ENCODE measurements at places on chromosomes 1 and 21.

DNA sequence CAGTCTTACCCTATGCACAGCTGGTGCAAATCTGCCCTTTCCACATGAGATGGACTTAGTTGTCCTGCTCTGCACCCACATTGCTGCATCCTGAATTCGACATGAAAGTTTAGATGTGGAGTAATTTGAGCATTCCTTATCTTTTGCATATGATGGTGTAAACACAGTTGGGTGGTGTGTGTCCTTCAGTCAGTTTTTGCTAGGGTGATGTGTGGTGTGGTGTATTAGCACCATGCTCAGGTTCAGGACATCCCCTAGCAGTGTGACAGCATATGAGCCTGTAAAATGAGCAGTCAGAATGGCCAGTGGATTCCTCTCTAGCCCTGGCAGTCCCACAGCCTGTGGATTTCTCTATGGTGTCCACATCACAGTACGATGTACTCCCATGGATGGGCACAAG lies 42.6 kb upstream of the CD101 start:
- DNase-seq = no peak

DNA sequence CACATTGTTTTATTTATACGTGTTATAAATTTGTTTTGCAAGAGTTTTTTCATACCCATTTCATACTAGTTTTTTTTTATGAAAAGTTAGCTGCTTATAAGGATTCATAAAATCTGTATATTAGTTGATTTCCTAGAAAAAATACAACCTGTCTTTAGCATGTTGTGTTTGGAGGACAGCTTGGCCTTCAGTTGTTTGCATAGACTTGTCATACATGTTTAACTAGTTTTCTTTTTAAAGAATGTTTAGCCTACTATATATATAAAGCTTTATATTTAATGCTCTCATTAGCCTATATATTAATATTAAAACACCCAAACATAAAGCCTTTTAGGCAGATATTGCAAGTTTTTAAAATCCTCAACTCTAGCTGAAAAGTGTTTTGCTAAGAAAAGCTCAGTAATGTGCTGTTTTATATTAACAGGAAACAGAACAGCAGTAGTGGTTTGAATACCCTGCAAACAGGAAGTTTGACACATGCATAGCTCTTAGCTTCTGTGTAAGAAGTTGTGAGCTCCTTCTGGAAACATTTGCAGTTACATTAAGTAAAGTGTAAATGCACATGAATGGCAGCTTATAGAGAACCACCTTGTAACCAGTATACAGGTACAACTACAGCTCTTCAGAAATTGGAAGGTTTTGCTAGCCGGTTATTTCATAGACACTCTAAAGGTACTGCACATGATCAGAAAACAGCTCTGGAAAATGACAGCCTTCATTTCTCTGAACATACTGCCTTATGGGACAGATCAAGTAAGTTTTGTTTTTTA lies at the start of gene PRKACB:
Gene PRKACB (plus strand): TSS at position 476 of the 770 bp plus-strand sequence. CDS start 91 bp downstream, at position 567.
- DNase-seq = no peak

GRCh38 chr1:31072304-31072746 lies 6.8 kb upstream of the PUM1 start:
- no peak for DNase-seq

DNA sequence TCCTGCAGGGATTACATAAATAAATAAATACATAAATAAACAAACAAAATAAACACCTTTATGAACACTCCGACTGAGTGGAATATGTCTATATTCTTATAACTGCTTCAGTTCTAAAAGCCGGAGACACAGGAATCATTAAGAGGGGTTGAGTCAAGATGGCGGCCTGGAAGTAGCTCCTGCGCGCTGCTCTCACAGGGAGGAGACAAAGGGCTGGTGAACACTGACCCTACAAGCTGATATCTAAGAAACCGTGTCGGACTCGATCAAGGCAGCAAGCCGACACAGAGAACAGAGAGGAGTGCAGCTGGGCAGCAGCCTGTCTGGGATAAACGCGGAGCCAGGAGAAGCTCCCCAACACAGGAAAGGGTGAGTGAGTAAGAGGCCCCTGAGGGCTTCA lies 1098.6 kb upstream of the NCAM2 start:
- DNase-seq = no peak

DNA sequence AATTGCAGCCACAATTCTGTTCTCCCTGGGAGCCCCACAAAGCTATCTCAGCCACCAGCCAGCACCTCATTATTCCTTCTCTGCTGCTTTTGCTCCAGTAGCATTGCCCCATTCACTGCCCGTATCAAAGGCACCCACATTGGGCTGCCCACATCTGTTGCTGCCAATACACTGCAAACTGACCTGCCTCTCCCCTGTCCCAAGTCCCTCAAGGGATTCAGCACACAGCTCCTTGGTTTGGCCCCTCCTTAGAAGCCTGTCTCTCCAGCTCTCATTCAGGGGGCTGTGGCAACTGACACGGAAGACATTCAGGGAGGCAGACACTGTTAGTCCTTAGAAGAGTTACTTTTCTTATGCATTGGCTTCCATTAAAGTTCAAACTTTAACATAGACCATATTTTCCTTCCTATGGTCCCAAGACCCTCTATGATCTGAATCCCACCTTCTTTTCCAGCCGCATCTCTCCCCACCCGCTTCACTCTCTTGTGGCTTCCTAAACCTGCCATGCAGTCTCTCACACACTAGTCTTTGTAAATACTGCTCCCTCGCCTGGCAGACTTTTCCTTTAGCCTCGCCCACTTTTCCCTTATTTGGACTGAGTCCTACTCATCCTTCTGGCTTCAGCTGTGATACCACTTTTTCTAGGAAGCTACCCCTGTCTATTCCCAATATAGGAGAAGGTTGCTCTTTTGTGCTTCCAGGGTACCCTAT lies 19.3 kb upstream of the KLHDC8A start:
- DNase-seq = no peak

DNA sequence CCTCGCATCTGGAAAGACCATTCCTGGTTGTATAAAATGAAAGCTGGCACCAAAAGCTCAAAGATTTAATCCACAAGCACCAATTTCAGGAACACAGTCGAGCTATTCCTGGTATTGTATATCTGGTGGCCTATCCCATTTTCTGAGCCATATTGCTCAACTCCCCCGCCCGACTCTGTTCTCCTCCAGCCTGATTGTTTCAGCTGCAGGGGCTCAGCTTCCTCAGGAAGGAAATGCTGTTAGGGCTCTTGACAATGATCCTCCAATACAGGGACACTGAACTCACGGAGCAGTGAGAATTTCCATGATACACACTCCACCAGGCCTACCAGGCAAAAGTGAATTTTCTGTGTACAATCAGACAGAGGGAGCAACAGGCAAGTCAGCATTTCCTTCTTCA lies 16.9 kb upstream of the TDRD10 start:
- DNase-seq = no peak

- no peak for DNase-seq
These were observed 196.5 kb downstream of the DYRK1A start for GRCh38 chr21:37562920-37563640.

GRCh38 chr21:33854604-33855003 lies 61.0 kb downstream of the ATP5PO start:
- DNase-seq = no peak

- no peak for DNase-seq
These were observed 22.1 kb downstream of the TCEA3 start for GRCh38 chr1:23402286-23403037.

- DNase-seq = peak; percentile 86
These were observed at the start of gene C1orf56 for GRCh38 chr1:151047591-151047924. Gene C1orf56 (plus strand): TSS chr1:151047751. CDS start chr1:151047848, 97 bp downstream.

GRCh38 chr1:82215056-82215852 lies 414.5 kb downstream of the ADGRL2 start:
- DNase-seq = no peak

GRCh38 chr1:30778154-30778978 lies 20.8 kb upstream of the LAPTM5 start:
- no peak for DNase-seq

GRCh38 chr1:43448955-43449707 lies 4.6 kb downstream of the HYI start:
- peak; percentile 48 for DNase-seq

DNA sequence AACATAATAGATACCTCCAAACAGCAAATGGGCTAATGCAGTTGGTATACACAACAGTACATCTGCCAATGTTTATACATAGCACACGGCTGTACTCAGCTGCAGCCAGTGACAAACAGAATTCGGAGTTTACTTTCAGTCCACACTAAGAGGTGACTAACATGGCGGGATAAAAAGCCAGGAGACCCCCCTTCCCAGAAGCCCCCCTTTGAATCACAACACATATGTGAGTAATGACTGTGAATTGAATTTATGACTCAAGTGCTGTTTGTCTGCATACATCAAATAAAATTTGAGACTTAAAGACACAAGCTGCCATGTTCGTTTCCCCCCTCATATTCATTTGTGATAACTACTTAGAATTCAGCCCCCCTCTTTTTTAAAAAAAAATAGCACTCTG lies 113.2 kb downstream of the RUNX1 start:
- DNase-seq = no peak

DNA sequence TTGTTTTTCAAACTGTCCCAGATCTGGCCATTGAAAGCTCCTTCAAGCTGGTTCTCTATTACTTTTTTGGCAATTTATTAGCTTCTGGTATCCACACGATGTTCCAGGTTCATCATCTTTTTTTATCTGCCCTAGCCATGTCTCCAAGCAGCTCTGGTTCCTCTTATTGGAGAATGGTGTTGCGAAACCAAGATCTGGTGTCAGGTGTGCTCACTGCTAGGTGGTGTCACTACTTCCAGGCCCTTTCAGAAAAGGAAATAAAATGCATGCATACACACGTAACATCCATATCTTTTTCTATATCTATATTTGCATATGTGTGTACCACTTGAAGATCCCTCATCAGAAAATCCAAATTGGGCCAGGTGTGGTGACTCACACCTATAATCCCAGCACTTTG lies 53.3 kb downstream of the GATAD2B start:
- DNase-seq = no peak

GRCh38 chr21:28636752-28637691 lies 355.7 kb downstream of the LTN1 start:
- no peak for DNase-seq

- DNase-seq = no peak
These were observed 19.7 kb upstream of the ATP6V1G3 start for GRCh38 chr1:198560161-198560560.

DNA sequence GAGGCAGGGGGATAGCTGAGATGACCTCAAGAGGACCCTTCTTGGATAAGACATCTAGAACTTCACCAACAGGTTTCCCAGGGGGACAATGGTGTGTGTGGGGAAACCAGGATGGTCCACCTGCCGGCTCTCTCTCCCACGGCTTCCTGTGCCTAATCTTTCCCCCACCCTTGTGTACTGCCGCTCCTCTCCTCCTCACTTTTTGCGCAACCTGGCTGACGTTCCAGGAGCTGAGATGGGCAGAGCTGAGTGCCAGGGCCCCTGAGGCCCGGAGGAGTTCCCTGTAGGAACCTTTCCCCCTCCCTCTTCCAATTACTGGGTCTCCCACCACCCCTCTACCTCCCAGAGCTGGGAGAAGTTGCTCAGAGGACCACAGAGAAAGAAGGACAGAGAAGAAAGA lies 6.9 kb downstream of the SLC26A9 start:
- no peak for DNase-seq

GRCh38 chr1:87464022-87464490 lies 135.4 kb downstream of the LMO4 start:
- no peak for DNase-seq

- no peak for DNase-seq
These were observed 4.0 kb downstream of the WDR26 start for GRCh38 chr1:224430511-224431113.

GRCh38 chr1:72023063-72023930 lies 259.0 kb downstream of the NEGR1 start:
- no peak for DNase-seq

GRCh38 chr1:228307218-228308023 lies 99.2 kb downstream of the TRIM11 start:
- no peak for DNase-seq

- DNase-seq = no peak
These were observed 116.4 kb downstream of the USH2A start for GRCh38 chr1:216306830-216307229.

- no peak for DNase-seq
These were observed 4.7 kb downstream of the TGFBR3 start for GRCh38 chr1:91881280-91881679.

DNA sequence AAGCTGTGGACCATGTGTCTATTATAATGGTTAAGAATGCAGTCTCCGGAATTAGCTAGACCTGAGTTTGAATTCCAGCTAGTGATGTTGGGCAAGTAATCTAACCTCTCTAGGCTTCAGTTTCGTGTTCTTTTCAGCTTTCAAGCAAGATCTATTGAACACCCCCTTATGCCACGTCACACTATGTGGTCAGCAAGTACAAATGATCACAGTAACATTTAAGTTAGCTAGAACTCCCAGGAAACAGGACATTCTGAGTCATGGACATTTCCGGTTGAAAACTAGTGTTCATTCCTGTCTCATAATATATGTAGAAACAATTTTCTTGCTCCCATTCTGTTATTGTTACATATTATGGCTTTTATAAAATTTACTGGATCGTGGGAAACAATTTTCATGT lies 34.0 kb upstream of the NHLH2 start:
- DNase-seq = no peak

DNA sequence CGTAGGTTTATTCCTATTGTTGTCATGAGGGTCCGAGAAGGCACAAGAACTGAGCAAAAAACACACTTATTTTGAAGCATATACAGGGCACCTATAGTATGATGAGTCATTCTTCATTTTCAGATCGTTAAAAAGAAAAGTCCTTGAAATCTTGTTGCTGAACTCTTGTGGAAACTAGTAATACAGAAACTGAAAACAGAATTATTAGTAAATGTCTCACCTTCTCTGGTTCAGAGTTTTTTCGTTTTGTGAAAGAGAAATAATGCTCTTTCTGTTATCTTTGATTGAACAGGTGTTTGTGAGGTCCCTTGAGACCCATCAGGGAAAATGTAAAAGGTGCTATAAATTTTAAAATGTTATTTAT lies 102.0 kb upstream of the COA6 start:
- no peak for DNase-seq

- DNase-seq = no peak
These were observed 8.5 kb upstream of the AKNAD1 start for GRCh38 chr1:108865316-108865910.

DNA sequence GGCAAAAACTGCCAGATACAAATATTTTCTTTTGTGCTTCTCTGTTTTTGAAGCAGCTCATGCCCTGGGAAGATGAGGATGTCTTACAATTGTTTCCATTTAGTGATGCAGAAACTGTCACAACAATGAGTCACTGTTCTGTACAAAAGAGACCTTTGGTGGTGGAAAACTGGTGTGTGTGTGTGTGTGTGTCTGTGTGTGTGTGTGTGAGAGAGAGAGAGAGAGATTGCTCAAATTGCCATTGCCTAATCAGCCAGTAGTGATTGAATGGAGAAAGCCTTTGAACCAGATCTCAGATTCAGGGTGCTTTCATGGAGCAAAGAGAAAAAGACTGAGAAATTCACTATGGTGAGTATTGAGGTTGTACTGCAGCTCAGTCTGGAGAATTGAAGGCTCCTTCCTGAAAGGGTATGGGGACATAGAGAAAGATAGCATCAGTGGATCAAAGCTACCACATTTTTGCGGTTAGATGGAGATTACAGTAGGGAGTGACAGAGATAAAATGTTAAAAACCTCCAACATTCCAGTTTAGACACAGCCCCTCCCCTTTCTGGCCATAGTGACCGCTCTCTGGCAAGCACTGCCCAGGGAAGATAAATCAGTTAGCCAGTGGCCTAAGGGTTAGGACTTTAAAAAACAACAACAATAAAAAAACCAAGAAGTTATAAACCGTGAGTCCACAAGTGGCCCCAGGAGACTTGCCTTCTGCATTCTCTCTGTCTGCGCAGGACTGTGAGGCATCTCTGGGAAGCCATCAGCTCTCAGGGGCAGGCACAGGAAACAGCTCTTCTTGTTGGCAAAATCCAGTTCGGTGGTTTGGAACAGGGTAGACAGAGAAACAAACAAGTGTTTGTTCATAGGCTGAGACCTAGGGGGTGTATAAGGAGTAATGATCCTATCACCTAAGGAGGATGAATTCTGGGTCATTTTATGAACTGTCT lies 406.5 kb downstream of the DUSP10 start:
- peak; percentile 67 for DNase-seq
